ENCODE measurements at places on chromosomes 6 and 20.

GRCh38 chr6:105925706-105926105, 160.4 kb upstream of the PRDM1 start:
- no peak for DNase-seq

GRCh38 chr6:142810952-142811514, 133.9 kb downstream of the HIVEP2 start:
- DNase-seq = no peak

- peak; percentile 39 for DNase-seq
Measured at GRCh38 chr6:24719125-24719971, at the start of gene C6orf62. C6orf62 (minus strand) TSS chr6:24719154; CDS start chr6:24718668, 486 bp downstream.

GRCh38 chr6:17004269-17004668, 97.6 kb upstream of the STMND1 start:
- no peak for DNase-seq

- no peak for DNase-seq
Measured at GRCh38 chr6:144901412-144901811, 616.3 kb downstream of the UTRN start.

DNA sequence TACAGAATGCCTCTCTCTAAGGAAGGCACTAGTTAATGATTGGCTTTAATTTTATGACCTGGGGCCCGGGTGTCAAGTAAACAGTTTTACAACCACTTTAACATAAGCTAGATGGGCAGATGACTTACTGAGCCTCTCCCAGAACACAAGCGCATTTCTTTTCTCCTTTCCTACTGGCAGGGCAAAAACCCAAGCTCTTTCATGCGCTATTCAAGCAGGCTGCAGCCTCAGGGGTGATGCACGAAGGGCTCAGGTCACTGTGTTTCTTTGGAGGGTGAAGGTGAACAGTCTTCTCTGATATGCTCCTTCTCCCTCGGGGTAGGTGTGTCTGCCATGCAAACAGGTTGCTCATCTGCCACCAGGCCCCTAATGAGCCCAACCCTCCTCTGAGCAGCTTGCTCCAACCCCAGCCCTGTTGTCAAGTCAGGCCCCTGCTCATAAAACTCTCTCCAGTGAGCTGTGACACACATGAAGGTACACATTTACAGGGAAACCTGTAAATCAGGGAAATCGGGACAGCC, 73.5 kb upstream of the CDH4 start:
- no peak for DNase-seq

- no peak for DNase-seq
Measured at GRCh38 chr20:33846291-33846935, 35.3 kb downstream of the CHMP4B start.

DNA sequence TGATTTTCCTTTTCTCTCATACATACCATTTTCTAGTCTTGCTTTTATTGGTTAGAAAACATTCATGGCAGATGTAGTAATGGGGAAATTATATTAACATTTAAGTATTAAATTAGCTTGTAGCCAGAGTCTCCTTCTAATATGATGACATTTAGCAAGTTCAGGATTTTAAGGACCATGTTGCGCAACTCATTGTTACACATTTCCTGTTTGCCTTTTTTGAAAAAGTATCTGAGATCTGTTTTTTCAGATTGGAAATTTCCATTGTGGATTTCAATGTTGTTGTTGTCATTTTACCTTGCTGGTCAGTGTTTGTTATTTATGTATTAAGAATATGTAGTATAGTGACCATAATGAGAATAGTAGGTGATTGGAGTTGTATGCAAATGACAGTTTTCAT, 38.7 kb downstream of the CDKAL1 start:
- no peak for DNase-seq

DNA sequence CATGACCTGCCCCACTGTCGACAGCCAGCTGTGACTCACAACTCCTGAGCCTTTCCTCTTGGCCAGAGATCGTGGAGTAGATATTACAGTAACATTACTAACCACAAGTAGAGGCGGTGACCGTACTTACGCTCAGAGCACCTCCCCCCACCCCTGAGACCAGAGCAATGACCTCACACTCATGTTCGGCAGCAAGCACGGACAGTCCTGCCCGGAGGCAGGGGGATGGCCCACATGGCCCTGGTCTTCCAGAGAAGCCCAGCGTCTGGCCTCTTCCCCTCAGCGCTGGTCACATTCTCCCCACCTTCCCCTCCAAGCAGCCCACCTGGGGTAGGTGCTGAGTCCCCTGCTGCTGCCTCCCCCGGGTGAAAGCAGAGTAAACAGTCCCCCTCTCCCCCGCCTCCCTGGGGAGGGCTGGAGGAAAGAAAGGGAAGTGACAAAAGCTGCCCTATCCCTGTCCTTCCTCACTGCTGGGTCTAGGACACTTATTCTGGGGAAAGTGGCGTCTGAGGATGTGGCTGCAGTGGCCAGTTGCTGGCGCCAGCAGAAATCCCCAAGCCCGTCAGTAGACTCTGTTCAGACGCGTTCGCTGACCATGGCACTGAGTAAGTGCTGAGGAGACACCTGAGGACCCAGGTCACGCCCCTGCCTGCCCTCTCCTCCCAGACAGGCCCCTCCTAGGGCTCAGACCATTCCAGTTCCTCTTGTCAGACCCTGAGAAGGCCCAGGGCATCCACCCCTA, 68.5 kb downstream of the MRPL14 start:
- no peak for DNase-seq

DNA sequence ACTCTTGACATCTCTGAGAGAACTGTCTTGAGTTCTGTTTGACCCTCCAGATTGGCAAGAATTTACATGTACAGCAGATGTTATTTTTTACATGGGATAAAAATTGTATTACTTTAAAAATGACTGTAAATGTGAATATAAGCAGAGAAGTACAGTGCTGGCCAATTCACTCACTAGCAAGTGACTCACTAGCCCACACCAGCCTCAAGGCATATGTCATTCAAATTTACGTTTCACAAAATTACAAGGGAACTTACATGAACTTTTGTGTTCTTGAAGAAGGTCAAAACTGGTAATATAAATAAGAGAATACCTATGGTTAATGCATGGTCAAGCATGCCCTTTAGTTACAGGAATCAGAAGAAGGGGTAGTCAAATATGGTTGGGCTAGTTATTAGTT, 54.0 kb upstream of the HMGCLL1 start:
- DNase-seq = no peak

DNA sequence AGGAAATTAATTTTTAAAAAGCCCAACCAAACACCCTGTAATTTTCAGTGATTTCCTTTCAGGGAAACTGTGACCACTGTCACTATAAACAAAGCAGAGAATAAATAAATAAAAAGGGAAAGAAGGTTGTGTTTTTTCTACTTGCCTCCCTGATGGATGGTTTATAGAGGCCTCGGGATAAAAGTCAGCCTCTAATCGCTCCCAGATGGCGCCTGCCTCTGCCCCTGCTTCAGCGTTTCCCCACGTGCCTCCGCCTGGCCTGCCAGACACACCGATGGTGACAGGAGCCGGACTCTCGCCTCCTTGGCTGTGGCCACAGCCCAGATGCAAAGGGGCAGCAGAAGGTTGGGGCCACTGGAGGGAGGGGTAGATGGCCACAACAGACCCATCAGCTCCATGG, 327.7 kb downstream of the CDC5L start:
- no peak for DNase-seq

GRCh38 chr6:41502917-41503671, 43.1 kb upstream of the FOXP4 start:
- DNase-seq = no peak

DNA sequence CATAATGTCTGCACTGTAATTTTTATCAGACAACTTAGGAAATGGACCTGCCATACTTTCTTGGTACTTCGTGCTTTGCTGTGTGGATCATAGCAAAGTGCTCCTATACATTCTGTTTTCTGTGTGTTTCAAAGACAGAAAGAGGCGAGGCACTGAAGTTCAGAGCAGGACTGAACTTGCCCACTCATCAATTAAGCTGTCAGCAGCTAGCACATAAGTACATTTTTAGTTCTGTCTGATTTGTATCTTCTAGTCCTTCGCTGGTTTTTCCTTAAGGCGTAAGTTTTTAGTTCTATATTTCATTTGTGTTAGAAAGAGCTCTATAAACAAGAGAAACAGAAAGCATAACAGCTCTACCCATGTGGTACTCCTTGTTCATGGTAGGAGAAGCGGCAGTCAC, 42.1 kb downstream of the MAP3K4 start:
- DNase-seq = no peak

DNA sequence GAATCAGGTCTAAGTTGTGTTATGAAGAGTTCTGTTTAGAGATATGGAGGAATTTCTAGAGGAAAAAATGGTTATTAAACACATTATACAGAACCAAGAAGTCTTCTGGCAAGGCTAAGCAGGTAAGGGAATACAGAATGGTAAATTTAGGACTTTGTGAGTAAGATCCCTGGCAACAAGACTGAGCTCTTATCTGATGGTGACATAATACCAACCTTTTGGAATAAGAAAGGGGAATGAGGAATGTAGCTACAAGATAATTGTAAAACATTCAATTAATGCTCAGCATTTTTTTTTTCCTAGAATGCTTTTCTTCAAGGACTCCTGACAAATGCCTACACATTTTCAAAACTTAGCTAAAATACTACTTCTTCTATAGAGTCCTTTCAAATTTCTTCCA, 51.8 kb downstream of the CYB5R4 start:
- no peak for DNase-seq

GRCh38 chr6:108163644-108164542, 1.9 kb upstream of the NR2E1 start:
- DNase-seq = no peak

GRCh38 chr6:149471801-149472200, 13.0 kb downstream of the ZC3H12D start:
- no peak for DNase-seq

DNA sequence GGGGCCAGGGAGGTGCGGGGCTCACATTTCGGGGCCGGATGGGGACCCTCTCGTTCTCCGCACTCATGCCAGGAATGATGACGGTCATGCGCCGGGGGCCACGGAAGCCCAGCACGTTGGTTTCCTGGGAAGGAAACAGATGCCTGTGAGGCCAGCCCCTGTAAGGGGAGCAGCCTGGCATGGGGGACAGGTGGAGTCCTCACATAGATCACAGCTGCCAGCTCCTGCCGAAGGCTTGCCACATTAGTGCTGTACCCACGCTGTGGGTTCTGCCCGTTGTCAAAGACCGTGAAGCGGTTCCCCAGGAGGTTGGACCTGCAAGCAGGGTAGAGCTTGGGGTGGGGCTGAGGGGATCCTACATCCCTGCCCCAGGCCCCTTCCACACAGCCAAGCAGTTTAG, 6.7 kb upstream of the TEAD3 start:
- DNase-seq = no peak

- DNase-seq = no peak
Measured at GRCh38 chr6:25010902-25011625, 75.3 kb upstream of the RIPOR2 start.

GRCh38 chr6:43495409-43495941, 14.7 kb downstream of the LRRC73 start:
- DNase-seq = no peak

GRCh38 chr6:135722679-135723078, 128.8 kb upstream of the PDE7B start:
- no peak for DNase-seq

DNA sequence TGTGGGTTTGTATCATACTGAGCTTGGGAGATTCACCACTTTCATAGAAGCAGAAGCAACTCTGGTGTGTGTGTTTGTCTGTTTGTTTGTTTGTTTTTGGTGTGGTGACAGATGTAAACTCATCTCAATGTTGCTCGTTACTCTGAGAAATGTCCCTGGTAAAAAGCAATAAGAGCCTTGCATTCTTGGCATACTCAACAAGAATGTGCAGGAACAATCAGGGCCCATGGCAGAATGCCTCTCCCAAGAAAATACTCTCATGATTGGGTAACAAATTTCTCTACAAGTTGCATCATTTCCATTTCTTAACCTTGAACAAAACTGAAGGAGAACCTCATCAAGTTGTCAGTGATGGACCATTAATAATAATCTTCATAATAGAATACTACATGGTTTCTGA, 43.0 kb upstream of the PKHD1 start:
- DNase-seq = no peak

GRCh38 chr6:42387336-42387735, 64.4 kb downstream of the TRERF1 start:
- peak; percentile 50 for DNase-seq

GRCh38 chr20:50654904-50655303, 36.4 kb downstream of the RIPOR3 start:
- no peak for DNase-seq

DNA sequence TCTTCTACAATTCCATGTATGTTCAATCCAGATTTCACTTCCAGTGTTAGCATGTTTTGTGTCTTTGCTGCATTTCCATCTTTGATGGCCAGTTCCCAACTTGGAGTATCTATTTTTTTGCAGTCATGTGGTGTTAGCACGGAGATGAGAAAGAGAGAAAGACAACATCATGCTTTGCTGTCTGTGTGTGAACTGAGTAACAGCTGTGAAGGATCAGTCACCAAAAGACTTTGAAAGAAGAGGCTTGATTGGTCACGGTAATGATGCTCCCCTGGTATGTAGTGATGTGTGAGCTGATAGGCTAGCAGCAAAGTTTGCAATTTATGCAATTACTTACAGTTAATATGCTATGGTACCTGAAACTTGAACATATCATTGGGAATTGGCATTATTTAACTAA, 731.3 kb upstream of the NRSN1 start:
- DNase-seq = no peak

DNA sequence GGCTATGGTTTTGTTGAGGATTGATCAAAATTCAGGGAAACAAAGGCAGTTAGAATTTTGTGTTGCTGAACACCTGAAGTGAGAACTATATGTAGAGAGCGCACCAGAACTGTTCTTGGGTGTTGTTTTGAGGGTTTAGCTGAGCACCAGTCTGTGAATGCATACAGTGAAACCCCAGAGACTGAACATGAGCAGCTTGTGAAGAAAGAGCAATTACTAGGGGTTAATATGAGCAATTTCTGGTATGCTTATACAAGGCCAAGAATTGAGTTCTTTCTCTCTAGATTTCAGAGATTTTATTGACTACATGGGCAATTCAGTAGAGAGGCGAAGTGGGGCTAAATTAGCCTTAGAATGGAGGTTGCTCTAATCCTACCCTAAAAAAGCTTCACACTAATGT, 93.9 kb downstream of the CD2AP start:
- DNase-seq = no peak

- DNase-seq = no peak
Measured at GRCh38 chr6:28496099-28496779, 19.4 kb downstream of the GPX6 start.

- DNase-seq = no peak
Measured at GRCh38 chr6:25971187-25971821, 8.7 kb downstream of the TRIM38 start.

DNA sequence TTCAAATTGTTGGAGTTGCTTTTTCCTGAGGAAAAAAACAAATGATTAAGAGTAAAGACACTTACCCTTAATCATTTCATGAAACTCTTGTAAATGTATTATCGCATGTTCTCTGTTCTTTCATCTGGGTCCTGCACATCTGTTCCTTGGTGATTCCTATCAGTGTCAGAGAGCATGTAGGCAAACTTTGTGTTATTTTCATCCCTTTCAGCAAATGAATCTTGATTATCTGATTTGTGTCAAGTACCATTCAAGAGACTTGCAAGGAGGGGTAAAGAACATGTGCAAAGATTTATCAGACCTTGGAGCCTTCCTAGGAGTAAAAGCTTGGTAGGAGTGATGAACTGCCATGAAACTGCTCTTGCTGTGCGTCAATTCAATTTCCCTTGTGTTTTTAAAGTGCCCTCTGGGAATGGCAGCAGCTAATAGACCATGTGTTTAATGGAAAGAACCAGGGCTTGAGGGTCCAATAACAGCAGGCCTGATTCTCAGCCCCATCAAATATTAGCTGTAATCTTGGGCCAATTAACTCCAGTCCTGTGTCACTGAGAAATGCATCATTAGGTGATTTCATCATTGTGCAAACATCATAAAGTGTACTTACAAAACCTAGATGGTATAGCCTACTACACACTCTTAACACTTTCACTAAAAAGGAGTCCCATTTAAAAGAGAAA, 118.9 kb upstream of the CEP85L start:
- DNase-seq = no peak

All from activated CD4-positive, alpha-beta T cell treated with anti-CD3 and anti-CD28 coated beads for 4 hours (primary cell).